Stimulated activated CD4-positive, alpha-beta T cell treated with anti-CD3 and anti-CD28 coated beads, Interleukin-1b, Interleukin-23, amount 100 ng/mL, for 1 hour (primary cell): ENCODE measurements at places on chromosomes 6 and 20.

DNA sequence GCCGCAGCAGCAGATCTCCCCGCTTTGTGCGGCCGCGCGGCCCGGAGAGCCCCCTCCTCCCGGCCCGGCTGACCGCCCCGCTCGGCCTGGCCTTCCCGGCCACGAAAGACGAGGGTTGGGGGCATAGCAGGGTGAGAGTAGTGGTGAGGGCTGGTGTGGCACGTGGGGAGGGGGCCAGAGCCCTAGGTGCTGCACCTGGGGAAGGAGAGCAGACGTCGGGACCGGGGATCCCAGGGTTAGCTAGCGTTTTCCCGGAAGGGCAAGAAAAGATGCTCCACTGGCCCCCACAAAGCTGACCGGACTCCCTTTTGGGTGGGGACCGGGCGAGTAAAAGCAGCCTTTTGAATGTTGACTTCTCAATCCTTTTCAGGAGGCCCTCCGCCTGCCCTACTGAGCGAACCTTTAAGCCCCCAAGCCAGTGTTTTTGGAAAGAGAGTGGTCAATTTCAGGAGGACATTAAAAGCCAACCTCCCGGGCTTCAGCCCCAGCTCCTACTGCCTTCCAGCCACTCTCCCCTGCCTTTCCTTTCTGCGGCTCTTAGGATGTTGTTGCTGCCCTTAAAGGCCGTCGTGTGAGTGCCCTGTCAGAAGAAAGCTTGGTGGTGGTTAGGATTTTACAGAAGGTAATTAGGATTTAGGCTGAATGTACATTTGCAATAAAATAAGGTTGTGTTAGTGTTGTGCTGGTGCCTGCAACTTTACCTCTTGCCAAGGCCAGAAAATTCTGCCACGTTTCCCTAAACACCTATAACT, 648 bp upstream of the BACH2 start:
- no peak for DNase-seq

DNA sequence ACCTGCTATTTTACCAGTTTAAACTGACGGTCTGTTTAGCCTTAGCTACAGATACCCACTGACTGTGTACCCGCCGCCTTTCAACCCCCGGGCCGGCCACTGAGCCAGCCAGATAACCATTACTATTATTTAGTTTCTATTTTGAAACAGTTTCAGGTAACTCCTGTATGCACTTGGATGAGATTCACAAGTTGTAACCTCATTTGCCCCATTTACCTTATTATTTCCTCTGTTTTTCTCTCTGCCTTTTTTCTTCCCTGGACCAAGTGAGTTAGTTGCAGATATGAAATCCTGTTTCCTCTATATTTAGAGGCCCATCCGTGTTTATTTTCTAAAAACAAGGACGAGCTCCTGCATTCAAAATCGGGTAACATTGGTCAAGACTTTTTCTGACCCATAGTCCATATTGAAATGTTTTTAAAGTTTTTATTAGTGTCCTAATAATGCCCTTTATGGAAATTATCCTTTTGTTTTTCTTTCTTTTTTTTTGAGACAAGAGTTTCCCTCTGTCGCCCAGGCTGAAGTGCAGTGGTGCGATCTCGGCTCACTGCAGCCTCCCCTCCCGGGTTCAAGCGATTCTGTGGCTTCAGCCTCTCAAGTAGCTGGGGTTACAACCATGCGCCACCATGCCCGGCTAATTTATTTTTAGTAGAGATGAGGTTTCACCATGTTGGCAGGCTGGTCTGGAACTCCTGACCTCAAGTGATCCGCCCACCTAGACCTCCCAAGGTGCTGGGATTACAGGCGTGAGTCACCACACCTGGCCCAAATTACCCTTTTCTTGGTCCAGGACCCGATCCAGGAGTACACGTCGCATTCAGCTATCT, 767 bp downstream of the AP5S1 start:
- DNase-seq, result no peak

DNA sequence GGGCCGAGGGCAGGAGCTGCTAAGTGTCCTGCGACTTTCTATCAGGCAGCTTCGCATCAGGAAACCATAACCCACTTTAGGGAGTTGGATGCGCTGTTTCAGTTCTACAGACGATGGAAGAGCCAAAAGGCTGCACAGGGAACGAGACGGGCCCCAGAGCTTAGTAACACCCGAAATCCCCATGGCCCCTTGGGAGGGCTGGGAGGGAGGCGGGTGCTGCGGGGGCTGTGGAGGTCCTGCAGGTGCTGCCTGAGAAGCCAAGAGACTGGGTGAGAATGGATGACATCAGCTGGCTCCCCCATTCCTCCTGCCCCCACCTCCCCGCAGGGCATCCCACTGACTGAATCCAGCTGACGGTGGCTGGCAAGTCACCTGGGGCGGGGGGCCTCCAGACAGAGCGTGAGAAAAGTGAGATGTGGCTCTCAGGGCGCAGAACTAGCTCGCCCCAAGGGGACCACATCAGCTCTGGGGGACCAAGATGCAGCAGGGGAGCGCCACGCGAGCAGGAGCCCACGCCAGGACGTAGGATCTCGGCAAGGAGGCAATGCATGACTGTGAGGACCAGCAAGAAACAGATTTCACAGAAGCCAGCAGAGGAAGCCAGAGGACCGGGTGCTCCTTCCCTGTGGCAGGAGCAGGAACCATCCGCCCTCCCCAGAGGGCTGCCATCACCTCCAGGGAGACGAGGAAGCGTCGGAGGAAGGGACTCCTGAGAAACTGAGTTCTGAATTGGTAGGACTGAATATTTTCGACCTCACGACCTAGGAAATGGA, 36.8 kb downstream of the PNLDC1 start:
- no peak for DNase-seq

- DNase-seq, result no peak
Observed at GRCh38 chr6:4805553-4806336, 29.5 kb downstream of the CDYL start.

- DNase-seq, result no peak
Observed at GRCh38 chr6:158002249-158002950, 20.7 kb downstream of the SYNJ2 start.

DNA sequence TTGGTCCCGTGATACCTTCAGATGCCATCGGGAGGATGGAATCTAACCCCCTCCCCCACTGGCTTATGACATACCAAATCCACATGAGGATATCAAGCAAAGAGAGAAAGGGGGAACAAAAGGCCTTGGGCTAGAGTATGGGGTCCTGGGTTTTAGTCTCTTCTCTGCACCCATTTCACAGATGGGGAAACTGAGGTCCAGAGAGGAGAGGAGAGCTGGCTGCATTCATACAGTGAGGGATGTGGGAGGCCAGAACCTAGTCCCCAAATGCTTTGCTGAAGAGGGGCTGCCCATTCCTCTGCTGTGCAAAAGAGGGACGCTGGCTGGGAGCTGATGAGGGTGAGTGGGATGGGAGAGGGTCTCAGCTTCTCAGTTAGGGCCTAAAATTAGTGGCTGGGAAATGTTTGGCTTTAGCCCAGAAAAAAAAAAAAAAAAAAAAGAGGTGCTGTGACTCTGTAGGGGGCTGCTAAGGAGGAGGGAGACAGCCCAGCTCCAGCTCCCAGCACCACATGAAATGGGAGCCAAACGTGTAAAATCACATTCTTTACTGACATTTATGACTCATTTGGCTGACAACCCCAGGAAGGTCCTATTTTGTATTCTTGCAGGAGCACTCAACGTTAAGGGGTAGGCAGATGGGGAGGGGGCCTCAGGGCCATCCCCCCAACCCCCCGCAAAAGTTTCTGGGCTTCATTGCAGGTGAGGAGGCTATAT, 11.9 kb downstream of the XKR7 start:
- DNase-seq, result no peak
